Activated CD4-positive, alpha-beta T cell treated with anti-CD3 and anti-CD28 coated beads for 4 hours (primary cell): ENCODE measurements at places on chromosomes 1 and 21.

DNA sequence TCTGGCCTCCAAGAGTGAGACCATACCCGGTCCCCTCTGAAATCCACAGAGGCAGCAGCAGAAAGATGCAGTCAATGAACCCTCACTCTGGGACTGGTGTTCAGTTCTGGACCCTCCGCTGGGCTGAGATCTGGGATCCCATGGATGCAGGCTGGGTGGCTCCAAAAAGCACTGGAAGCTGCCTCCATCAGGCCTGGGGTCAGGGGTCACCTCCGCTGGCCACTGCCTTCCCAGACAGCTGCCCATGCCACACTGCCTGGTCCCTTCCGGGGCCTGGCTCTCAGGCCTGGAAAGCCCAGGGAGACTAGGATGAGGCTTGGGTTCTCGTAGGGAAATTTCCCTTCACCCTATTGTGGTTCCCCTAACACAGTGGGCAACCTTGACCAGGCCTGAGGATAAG is 21.4 kb upstream of the PADI4 start:
- DNase-seq, result no peak

- no peak for DNase-seq
Observed at GRCh38 chr1:243234978-243235647, 20.0 kb downstream of the CEP170 start.

DNA sequence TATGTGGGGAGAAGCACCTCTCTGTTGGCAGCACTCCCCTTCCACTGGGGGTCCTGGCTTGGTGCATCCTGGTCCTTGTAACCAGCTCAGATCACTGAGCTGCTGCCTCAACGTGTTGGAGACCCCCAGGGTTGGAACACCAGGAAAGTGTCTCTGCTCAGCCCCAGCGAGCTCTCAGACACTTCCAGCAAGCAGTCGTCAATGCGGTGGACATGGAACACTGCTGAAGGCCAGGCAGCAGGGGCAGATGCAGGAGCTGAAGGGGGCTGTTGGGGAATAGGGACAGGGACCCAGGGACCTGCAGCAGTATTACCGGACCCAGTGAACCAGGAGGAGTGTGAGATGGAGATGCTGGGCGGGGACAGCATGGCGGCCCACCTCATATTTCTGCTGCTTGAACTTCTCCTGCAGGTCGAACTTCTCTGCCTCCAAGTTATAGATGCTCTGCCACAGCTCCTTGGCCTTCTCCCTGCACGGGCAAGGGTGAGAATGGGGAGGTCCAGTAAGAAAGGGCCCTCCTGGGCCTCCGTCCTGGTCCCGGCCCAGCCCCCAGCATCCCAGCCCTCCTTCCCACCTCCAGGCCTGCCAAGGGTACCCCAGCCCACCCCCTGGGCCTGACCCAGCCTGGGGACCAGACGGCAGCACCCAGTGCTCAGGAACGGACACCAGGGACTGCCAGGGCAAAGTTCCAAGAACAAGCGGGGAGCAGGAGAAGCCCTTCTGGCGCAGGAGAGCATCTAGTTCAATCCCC is 16.4 kb downstream of the TNNT2 start:
- no peak for DNase-seq

GRCh38 chr1:55928576-55928975 is 650.8 kb downstream of the PLPP3 start:
- DNase-seq, result no peak

DNA sequence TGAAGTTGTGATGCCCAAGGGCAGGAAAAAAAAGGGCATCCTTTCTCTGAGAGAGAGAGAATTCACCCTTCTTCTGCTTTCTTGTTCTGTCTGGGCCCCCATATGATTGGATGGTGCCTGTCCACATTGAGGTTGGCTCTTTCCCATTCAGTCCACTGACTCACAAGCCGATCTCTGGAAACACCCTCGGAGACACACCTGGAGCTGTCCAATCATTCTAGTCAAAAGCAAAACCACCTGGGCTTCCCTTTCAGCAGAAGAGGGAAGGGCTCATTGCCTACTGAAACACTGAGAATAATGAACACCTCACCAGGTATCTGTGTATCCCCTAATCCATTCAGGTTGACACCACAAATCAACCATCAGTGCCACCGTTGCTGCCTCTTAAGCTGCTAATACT is 103.7 kb upstream of the GNG12 start:
- DNase-seq, result no peak

DNA sequence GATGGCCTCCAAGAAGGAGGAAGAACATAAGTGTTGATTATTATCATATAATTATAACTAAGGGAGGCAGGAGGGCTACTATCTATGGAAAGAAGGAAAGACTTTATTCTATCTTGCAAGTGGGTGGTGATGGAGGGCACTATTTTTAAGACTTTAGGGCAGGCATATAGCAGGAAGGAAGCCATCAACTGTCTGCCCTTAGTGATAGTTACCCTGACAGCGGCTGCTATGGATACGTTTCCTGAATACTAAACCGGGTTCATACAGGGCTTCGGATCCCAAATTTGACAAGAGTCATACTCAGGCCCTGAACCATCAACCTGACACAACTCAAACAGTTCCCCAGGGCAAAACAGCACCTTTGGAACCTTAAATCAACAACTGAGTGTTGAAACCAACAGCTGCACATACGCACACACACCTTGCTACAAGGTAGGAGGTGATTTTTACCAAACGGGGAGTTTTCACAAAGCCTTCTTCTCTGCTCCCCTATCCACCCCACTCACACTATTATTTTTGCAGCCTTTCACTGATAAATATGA is 397.2 kb downstream of the OMA1 start:
- no peak for DNase-seq
